ENCODE measurements at places on chromosomes 13 and 19.

- no peak for DNase-seq
Measured at GRCh38 chr13:36905944-36906343, 14.1 kb downstream of the SMAD9 start.

- DNase-seq = no peak
Measured at GRCh38 chr19:49591731-49592485, 926 bp downstream of the PRR12 start.

- no peak for DNase-seq
Measured at GRCh38 chr13:98535501-98536354, 41.2 kb downstream of the STK24 start.

GRCh38 chr19:19021115-19021514, 12.2 kb downstream of the SUGP2 start:
- no peak for DNase-seq

- DNase-seq = no peak
Measured at GRCh38 chr13:75309981-75310580, 171.9 kb downstream of the TBC1D4 start.

GRCh38 chr19:30228113-30228834, 143.9 kb upstream of the ZNF536 start:
- no peak for DNase-seq

DNA sequence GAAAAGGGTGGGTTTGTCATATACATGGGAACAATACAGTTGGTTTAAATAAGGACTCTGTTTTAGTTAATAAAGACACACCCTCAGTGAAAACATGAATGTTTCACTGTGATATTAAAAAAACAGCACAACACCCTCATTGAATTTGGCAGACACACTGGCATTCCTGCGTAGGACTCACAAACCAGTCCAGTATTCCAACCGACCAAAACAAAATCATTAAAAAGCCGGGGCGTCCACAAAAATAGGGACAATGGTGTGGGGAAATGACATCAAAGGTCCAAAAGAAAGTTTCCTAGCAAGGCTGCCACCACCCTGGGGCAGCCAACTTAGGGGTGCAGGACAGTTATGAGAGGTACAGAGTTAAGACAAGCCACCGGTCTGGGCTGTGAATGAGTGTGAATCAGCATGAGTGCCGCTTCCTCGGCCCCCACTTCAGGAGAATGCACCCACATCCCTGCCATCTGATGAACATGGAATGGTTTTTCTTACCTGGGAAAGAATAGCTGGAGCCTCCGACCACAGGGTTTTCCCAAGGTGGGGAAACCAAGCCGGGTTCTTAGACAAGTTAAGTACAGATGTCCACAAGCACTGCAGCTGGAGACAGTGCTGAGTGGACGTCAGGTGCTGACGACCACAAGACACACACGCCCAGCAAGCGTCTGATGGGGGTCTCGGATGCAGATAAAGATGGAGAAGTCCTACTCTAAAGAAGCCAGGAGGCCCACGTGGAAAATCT, 73.3 kb downstream of the KLF2 start:
- no peak for DNase-seq

DNA sequence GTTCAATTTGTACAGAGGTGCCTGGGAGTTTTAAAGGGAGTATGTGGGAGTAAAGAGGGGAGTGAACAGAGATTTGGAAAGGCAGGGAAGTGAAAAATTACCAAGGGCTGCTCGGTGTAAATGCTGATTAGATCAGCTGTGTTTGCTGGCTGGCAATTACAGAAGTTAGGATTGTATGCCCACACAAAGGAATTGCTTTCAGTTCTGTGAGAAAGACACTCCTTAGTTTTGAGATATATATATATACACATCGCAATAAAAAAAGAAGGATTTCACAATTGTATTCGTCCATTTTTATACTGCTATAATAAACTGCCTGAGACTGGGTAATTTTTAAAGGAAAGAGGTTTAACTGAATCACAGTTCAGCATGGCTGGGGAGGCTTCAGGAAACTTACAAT, 196.3 kb downstream of the SLITRK5 start:
- DNase-seq = no peak

- no peak for DNase-seq
Measured at GRCh38 chr13:23736541-23736940, 152.7 kb downstream of the MIPEP start.

DNA sequence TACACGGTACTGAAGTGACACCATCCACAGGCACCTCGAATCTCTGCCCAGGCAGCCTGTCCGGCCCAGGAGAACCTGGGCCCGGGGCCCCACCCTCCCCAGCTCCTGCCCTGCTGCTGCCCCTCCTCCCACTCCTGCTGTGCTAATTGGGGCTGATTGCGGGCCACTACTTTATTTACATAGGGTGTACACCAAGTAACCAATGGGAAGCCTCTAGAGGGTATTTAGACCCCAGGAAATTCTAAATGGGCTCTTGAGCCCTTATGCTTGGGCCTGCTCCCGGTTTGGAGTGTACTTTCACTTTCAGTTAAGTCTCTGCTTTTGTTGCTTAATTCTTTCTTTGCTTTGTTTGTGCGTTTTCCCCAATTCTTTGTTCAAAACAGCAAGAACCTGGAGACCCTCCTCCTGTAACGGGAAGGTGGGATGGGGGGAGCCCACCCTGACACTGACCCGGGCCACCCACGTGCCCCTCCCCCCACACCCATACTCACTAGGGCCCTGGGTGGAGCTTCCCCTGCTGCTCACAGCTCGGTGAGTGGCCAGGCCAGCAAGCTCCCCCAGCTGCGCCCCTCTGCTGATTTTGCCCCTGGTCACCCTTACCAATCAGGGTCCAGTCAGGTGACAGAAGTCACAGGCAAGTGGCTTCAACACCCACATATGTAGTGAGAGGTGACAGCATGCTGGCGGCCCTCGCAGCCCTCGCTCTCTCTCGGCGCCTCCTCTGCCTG, 9.4 kb downstream of the SCGB2B2 start:
- DNase-seq = no peak
